ENCODE measurements at places on chromosomes 12 and 14. TPM values are rescaled to one million over a fixed set of nuclear protein-coding genes. Genes with fewer than 3 reads are reported as not detected.

DNA sequence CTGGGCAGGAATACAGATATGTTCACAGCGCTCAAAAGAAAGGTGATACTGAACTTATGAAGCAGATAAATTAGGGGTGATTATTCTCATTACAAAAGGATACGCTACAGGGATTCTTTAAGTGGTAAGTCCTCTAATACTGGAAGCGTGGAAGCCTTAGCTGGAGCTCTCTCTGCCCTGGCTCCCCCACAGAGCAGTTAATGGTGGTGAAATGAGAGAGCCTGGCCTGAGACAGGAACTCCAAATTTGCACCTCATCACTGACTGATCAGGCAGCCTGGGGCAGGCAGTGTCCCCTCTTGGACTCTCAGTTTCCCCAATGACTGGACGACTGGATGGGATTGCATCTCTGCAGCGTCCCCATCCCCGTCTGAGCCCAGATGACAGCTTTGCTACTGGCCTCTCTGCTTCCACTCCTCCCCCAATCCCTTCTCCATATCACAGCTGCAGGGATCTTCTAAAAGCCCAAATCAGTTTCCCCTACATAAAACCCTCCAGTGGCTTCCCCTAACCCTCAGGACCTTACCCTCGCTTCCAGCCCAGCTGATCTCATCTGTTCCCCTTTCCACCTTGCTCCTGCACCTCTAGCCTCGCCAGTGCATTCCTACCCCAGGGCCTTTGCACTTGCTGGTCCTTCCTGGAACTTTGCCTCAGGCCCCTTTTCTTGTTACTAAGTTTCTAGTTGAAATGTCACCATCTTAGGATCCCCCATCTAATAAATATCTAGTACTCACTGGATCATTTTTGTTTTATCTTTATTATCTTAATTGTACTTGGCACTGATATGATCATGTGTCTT is 171.7 kb upstream of the LHX5 start:
- no peak for DNase-seq

GRCh38 chr14:100589760-100590469 is 2.7 kb upstream of the BEGAIN start:
- no peak for DNase-seq

GRCh38 chr14:98069712-98070171 is 1202.3 kb downstream of the BCL11B start:
- no peak for DNase-seq

DNA sequence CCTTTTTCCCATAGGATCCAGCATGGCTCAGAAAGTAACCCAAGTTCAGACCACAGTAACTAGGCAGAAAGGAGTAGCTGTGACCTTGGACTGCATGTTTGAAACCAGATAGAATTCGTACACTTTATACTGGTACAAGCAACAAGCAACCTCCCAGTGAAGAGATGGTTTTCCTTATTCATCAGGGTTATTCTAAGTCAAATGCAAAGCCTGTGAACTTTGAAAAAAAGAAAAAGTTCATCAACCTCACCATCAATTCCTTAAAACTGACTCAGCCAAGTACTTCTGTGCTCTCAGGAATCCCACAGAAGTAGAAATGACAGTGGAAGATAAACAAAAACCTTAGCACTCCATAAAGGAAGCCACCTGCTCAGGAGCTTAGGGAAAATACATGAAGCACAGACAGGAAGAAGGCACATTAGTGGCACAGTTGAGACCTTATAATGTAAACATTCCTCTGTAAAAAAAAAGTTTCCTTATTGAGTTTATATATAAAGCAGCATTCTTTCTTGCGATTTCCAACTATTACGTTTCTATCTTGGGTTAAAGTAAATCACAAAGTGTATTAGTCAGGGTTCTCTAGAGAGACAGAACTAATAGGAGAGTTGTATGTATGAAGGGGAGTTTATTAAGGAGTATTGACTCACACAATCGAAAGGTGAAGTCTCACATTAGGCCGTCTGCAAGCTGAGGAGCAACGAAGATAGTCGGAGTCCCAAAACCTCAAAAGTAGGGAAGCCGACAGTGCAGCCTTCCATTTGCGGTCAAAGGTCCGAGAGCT is 398.4 kb downstream of the DAD1 start:
- DNase-seq = no peak

DNA sequence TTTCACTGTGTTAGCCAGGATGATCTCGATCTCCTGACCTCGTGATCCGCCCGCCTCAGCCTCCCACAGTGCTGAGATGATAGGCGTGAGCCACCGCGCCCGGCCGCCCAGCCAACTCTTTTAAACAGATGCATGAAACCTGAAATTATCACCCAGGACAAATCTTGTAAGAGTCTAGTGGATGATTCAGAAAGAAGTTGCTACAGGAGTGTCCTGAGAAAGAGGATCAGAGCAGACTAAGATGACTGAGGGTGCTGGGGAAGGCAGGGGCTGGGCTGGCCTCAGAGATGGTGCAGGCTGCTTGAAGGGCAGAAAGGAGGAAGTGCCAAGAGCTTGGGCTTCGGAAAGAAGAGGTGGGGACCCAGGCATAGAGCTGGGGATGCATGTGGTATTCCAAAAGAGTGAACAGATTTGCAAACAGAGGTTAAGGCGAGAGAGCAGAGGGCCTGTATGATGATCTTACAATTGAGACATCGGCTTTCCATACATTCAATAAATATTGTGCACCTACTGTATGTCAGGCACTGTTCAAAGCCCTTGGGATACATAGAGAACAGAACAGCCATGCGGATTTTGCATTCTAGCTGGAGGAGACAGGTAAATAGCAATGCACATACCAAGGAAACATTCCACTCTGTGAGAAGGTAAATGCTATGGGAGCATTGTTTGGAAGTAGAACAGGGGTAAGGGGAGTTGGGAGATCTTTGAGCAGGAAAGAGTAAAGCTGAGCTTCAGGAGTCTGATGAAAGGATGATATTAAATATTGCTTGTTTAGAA is 7.4 kb upstream of the CD9 start:
- DNase-seq = no peak

DNA sequence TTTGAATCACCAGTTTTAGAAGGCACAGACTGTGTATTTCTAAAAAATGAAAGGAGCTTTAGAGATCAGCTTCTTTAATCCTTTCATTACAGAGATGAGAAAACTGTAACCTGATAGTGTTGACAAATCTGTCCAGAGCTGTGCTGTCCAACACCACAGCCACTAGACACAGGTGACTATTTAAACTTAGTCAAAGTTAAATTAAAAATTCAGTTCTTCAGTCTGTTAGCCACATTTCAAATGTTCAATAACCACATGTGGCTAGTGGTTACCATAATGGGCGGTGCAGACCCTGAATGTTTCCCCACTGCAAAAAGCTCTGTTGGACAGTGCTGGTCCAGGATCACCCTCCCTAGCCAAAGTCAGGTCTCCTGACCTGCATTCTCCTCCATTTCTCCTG is 21.6 kb downstream of the DAD1 start:
- no peak for DNase-seq

DNA sequence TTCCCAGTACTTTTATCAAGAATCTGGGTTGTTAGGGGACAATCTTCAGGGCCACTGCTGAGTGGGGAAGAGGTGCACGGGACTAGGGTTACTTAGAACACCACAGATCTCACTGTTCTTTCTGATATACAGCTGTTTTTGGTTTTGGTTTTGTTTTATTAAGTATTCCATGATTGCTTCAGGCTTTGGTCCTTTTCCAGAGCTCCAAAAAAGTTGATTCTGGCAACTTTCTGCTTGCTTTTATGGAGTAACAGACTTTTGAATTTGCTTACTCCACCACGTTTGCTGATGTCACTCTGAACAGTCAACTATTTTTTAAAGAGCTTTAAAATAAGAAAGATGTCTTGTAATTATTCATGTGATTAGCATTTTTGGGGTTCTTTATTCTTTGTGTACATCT is 368.1 kb upstream of the FOXG1 start:
- DNase-seq = no peak

GRCh38 chr12:75712223-75712622 is 200.8 kb upstream of the KRR1 start:
- DNase-seq = no peak

- no peak for DNase-seq
Observed at GRCh38 chr12:119334430-119335170, at the start of gene CCDC60. CCDC60 (plus strand) TSS chr12:119334729; CDS start chr12:119335177, 448 bp downstream.

DNA sequence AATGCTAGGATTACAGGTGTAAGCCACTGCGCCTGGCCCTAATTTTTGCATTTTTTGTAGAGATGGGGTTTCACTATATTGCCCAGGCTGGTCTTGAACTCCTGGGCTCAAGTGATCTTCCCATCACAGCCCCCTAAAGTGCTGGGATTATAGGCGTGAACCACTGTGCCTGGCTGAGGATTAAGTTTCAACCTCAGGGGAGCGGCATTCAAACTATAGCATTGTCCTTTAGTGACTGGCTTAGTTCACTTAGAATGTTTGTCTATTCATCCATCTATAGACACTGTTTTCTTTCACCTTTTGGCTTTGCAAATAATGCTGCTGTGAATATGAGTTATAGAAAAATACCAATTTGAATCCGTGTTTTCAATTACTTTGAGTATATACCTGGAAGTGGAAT is 25.2 kb downstream of the PTPN11 start:
- DNase-seq = no peak

- peak; percentile 85 for DNase-seq
Observed at GRCh38 chr12:108699955-108700563, 31.3 kb downstream of the CORO1C start.

DNA sequence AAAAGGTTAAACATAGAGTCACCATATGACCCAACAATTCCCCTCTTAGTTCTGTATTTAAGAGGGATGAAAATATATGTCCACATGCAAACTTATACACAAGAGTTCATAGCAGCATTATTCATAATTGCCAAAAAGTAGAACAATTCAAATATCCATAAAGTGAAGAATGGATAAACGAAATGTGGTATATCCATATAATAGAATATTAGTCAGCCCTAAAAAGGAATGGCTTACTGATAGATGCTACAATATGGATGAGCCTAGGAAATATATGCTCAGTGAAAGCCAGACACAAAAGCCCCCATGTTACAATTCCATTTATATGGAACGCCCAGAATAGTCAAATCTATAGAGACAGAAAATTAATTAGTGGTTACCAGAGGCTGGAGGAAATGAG is 44.1 kb upstream of the RIN3 start:
- no peak for DNase-seq

CLEC4C gene
- not detected for total RNA-seq

NFYB gene
- total RNA-seq = 24.7 TPM

SPIC gene
- total RNA-seq = not detected

LRRC9 gene
- total RNA-seq = not detected

MDGA2 gene
- total RNA-seq = 0.18 TPM
